MCF 10A (cell line): ENCODE measurements at places on chromosomes 13 and 19. TPM values are rescaled to one million over a fixed set of nuclear protein-coding genes. Genes with fewer than 3 reads are reported as not detected.

RXFP2 gene
- not detected in 2 replicates for total RNA-seq

NUP62 gene
- total RNA-seq, result 42.0 and 44.9 TPM in 2 replicates

KANK3 gene
- 0.79 and 1.2 TPM in 2 replicates for total RNA-seq

PCDH9 gene
- total RNA-seq, result 7.2 and 10.1 TPM in 2 replicates

ARL11 gene
- not detected in 2 replicates for total RNA-seq

PLIN4 gene
- 1.4 and 1.8 TPM in 2 replicates for total RNA-seq

ZNF491 gene
- not detected in 2 replicates for total RNA-seq

KLHL26 gene
- total RNA-seq, result 6.6 and 8.9 TPM in 2 replicates

DNA sequence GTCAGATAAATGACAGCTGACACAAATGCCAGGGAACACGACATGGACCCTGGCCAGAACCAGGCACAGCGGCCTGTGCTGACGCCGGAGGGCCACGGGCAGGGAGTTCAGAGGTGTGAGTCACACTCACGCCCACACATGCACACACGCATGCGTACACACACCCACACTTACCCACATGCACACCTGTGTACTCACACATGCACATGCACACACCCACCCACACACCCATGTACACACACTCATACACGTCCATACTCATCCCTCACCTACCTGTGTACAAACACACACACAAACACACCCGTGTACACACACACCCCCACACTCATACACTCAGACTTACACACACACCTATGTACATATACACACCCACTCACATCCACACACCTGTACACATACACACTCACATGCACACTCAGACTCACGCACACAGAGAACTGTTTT, 40.4 kb downstream of the MLLT1 start:
- no peaks in the 10 kb centered on the region for H3K27me3 ChIP-seq
- H3K4me1 ChIP-seq, result peaks cover 30% of the 10 kb centered on the region
- peak overlapping the region; percentile 56 for H3K4me3 ChIP-seq

DNA sequence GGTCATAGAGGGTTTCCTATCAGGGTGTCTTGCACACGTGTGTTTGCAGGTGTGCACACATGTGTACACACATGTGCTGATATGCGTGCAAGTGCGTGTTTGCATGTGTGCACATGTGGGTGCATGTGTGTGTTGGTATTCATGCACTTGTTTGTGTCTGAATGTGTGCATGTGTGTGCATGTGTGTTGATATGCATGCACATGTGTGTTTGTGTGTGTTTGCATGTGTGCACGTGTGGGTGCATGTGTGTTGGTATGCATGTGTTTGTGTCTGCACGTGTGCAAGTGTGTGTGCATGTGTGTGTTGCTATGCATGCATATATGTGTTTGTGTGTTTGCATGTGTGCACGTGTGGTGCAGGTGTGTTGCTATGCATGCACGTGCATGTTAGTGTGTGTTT, 150.5 kb downstream of the SOX1 start:
- no peak overlapping the region for H3K4me3 ChIP-seq
- DNase-seq, result no peak
- H3K27me3 ChIP-seq, result no peaks in the 10 kb centered on the region
- no peak overlapping the region for H3K27ac ChIP-seq
- H3K4me1 ChIP-seq, result no peaks in the 10 kb centered on the region

DNA sequence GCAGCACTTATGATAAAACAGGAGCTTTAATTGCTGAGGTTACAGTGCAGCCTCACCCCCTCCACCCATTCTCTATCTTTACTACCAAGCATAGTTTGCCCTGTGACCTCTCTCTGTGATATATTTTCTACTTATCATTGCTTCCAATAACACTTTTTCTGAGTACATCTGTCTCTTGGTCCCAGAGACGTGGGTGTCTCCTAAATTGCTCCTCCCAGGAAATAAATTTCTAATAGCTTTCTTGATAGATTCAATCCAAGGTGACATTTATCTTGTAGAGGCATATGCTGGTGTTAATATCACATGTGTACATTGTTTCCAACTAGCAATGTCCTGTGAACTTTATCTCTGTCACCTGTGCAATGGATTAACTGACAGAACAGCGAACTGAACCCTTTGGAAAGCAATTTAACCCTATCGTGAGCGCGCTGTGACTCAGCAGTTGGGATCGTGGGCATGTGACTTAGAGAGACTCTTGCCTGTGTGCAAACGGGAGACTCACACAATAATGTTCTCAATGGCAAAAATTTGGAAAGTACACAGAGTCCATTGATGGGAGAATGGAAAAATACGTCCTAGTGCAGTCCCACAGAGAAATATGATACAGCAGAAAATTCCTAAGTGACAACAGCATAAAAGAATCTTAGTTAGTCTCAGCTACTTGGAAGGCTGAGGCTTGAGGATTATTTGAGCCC, 7.0 kb upstream of the MAP2K2 start:
- H3K36me3 ChIP-seq, result no peaks in the 10 kb centered on the region
- H3K4me1 ChIP-seq, result peaks cover 9% of the 10 kb centered on the region
- no peaks in the 10 kb centered on the region for H3K27me3 ChIP-seq
- peak; percentile 78 for DNase-seq
- H3K27ac ChIP-seq, result peak overlapping the region; percentile 61
- H3K4me3 ChIP-seq, result peak overlapping the region; percentile 44

- H3K27ac ChIP-seq, result no peak overlapping the region
- H3K4me3 ChIP-seq, result no peak overlapping the region
- no peaks in the 10 kb centered on the region for H3K4me1 ChIP-seq
These were observed 202.4 kb upstream of the EDNRB start for GRCh38 chr13:78121001-78121400.

DNA sequence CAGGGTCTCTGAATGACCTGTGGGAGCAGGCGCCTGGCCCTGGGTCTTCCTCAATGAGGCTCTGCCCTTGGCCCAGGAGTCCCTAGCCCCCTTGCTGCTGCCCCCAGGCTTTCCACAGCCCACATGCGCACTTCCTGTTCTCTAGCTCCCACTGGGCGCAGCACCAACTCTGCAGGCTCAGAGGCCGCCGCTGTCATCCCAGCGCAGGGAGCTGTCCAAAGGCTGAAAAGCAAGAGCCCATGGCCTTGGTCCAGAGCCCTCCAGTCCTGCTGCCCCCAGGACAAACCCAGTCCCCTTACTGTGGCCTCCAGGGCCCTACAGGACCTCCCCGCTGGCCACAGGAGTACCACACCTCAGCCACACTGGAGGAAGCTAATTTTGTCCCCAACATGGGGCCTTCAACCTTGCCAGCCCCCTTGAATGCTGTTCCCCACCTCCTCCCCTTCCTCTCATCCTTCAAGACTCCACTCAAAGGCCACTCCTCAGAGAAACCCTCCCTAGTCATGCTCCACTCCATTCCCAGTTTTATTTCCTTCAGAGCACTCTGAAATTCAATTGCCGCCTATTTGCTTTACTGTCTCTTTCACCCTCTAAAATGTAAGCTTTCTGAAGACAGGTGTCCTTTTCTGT, 8.0 kb upstream of the POU2F2 start:
- no peaks in the 10 kb centered on the region for H3K4me1 ChIP-seq
- no peaks in the 10 kb centered on the region for H3K36me3 ChIP-seq
- peaks cover 23% of the 10 kb centered on the region for H3K27me3 ChIP-seq
- H3K4me3 ChIP-seq, result no peak overlapping the region
- peak; percentile 51 for DNase-seq
- H3K27ac ChIP-seq, result no peak overlapping the region

DNA sequence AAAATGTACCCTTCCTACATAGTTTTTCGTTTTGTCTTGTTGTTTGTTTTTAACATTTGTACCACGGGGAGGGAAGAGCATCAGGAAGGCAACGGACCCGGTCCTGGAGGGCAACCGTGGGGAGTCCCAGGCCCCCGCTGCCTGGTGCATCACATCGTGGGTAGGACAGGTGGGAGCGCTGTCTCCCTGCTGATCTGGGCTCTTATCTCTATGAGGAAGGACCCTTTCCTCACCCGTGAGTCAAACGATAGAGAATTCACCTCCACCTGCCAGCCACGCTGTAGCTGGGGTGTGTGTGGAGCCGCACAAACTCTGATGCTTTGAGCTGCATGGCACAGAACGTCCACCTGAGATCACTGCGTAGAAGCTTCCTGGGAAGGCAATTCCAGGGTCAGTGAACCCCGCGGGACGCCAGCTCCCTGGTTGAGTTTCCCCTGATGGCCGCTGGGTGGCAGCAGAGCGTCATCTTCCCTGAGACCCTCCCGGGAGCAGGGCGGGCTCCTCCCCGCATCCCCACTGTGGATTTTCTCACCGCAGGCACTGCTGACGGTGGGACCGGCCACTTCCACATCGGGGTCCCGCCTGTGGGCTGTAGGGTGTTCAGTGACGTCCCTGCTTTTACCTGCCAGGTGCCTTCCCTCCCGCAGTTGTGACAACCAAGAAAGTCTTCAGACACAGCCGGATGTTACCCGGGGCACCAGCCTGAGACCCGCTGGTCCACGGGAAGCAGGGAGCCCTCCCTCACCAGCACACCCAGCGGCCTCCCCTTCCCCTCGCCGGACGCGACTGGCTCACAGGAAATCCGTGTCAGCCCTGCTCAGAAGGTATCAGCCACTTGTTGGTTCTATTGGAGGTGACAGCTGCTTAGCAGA, 54.7 kb downstream of the ZNF787 start:
- peaks cover 4% of the 10 kb centered on the region for H3K36me3 ChIP-seq
- no peak overlapping the region for H3K27ac ChIP-seq
- no peaks in the 10 kb centered on the region for H3K27me3 ChIP-seq
- peaks cover 8% of the 10 kb centered on the region for H3K4me1 ChIP-seq
- peak; percentile 59 for DNase-seq

GRCh38 chr13:99982036-99982730, 599 bp downstream of the ZIC2 start:
- no peak overlapping the region for H3K27ac ChIP-seq
- peaks cover 9% of the 10 kb centered on the region for H3K4me1 ChIP-seq
- H3K27me3 ChIP-seq, result no peaks in the 10 kb centered on the region
- DNase-seq, result peak; percentile 33
- peak overlapping the region; percentile 73 for H3K4me3 ChIP-seq

DNA sequence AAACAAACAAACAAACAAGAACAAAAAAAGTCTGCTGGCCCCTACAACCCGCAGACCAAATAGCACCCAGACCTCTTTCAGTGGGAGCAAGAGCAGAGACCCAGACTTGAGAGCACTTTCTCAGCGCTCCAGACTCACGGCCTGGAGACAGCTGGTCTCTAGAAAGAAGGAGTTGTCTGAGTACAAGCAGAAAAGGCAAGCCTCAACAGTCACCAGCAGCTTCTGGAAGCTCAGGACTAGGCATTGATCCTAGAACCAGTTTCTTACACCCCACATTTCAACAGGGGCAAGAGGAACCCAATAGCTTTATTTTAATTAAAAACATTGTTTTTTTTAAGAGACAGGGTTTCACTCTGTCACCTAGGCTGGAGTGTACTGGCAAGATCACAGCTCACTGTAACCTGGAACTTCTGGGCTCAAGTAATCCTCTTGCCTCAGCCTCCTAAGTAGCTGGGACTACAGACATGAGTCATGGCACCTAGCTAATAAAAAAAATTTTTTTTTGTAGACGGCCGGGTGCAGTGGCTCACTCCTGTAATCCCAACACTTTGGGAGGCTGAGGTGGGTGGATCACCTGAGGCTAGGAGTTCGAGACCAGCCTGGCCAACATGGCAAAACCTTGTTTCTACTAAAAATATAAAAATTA, 30.4 kb downstream of the RASL11A start:
- H3K27ac ChIP-seq, result no peak overlapping the region
- peaks cover 11% of the 10 kb centered on the region for H3K27me3 ChIP-seq
- H3K4me1 ChIP-seq, result no peaks in the 10 kb centered on the region
- DNase-seq, result no peak
- H3K4me3 ChIP-seq, result no peak overlapping the region

- H3K27me3 ChIP-seq, result no peaks in the 10 kb centered on the region
- H3K4me3 ChIP-seq, result no peak overlapping the region
- DNase-seq, result peak; percentile 36
- H3K36me3 ChIP-seq, result peaks cover 19% of the 10 kb centered on the region
These were observed 30.6 kb upstream of the ISYNA1 start for GRCh38 chr19:18468517-18468916.

DNA sequence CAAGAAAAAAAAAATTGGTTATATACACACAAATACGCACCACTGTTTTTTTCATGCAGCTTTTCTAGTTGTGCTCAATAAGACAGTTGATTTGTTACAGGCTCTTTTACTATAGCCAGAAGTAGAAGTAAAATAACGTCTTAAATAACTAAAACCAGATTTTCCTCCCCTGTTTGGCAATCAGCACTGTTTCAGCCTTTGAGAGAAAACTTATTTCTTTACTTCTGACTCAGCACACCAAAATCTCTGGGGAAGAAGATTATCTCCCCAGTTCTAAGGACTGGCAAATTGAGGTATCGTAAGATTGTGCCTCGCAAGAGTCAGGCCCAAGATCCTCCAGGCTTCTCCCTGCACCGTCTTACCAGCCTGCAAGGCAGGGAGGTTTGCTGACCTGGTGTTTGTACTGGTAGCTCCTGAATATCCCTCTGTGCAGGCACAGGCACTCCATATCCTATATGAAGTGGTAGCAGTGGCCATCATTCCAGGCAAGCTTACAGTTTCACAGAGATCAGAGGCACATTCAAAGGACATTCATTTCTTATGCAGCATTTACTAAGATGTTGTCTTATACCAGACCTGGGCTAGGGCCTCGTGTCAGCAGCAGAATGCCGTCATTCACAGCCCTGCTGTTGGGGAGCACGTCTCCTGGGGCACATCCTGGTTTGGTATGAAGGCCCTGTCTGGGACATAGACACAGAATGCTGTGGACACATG, 268.2 kb downstream of the ZNF536 start:
- H3K4me3 ChIP-seq, result no peak overlapping the region
- no peaks in the 10 kb centered on the region for H3K4me1 ChIP-seq
- DNase-seq, result no peak

DNA sequence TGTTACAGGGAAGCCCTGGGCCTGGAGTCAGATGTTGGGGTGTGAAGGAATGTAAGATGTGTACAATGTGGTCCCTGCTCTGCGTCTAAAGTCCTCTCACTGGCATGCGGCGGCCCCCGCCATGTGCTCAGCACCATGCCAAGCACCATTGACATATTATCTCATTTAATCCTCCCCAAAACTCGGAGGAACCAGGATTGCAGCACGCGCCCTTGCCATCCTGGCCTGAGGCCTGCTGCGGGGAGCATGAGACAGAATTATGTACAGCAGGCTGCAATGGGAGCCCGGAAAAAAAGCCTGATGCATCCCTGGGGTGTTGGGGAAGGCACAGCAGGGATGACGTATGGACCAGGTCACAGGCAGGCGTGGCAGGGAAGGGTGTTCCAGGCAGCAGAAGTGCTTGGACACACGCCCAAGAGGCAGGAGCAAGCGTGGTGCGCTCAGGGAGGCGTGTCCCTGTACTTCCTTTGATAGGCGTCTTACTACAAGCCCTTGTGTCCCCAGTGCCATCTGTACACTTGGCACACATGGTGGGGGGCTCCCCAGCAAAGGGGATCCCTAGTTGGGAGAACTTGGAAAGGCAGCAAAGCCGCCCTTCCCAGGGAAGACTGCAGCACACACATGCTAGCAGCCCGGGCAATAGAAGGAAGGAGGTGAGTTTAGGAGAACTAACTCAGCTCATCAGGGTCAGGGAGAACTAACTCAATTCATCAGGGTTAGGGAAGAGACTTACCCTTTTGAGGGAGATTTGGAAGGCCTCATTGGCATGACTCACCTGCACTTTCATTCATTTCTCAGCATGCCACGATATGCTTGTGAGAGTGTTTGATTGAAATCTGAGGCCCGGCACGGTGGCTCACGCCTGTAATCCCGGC, 3.4 kb downstream of the EVI5L start:
- no peaks in the 10 kb centered on the region for H3K27me3 ChIP-seq
- H3K27ac ChIP-seq, result peak overlapping the region; percentile 97
- H3K4me1 ChIP-seq, result peaks cover 44% of the 10 kb centered on the region
- DNase-seq, result peak; percentile 98
- H3K4me3 ChIP-seq, result peak overlapping the region; percentile 63
